ENCODE measurements at places on chromosomes 13 and 19.
A peak's percentile ranks its signal among the peaks of the same experiment; 100 is the strongest.

DNA sequence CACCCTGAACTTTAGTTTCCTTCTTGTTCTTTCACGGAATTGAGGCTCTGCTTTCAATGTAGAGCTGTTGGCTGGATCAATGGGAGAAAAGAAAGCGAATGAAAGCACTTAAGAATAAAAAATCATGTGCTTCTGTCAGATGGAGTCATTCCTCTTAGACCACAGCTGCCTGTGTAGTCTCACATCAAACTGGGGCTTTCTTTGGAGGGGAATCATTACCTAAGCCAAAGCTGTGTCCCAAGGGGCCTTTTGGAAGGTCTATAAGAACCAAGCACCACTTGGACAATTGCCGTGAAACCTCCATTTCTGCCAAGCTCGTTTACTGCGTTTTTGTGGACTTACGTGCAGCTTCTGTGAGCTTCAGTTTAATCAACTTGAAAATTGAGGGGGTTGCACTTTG is 44.2 kb upstream of the RNF113B start:
- DNase-seq: peak; percentile 71

GRCh38 chr13:20637811-20638210 is 65.7 kb upstream of the IL17D start:
- DNase-seq: no peak

- DNase-seq: no peak
These were observed 8.9 kb downstream of the SPRY2 start for GRCh38 chr13:80331984-80332383.

DNA sequence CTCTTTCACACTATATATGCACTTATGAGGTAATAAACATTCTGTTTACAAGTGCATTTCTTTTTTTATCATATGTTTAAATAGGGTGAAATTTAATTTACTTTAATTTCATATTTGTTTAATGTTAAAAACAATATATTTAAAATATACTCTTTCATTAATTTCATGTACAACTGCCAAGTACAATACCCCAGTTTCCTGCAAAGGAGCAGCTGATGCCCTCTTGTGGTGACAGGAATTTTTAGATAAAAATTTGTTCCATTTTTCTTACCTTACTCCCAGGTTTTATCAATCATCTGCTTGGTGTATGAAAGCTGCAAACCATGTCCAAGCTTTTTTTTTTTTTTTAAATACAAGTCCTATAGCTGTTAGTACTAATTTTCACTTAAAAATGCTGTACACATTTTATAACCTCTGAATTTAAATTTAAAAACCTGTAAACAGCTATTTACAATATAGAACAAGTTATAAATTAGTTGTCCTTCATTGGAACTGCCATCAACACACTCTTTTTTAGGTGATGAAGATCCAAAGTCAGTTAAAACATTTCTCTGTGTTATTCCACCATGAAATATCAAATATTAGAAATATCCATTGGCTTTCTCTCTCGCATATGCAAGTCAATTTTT is 4.9 kb downstream of the PCDH20 start:
- peak; percentile 12 for DNase-seq

DNA sequence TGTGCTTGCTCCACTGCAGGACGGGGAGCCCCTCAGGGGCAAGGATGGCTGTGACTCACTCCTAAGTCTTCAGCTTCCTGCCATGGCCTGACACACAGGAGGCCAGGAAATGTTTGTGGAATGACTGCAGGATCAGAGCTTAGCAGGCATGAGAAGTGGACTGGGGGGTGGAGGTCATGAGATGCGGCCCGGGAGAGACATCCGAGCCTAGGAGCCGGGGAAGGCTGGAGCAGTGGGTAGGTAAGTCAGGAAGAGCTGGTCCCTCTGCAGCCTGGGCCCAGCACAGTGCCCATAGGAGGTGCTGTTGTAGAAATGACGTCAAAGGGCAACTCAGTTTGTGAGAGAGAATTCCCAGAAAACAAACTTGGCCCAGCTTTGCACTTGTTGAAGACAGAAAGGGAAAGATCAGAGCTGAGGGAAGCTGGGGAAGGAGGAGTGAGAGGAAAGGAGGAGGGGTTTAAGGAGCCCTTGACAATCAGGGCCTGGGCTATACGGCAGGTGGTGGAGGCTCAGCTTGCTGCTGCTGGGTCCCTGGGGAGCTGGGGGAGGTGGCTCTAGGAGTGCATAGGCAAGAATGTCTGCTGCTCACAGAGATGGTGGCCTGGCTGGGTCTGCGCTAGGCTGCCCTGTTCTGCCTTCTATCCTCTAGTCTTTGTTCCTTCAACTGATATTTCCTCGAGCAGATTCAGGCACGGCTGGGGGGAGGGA is 18.5 kb downstream of the POU2F2 start:
- peak; percentile 98 for DNase-seq

- no peak for DNase-seq
These were observed 142.4 kb downstream of the MYCBP2 start for GRCh38 chr13:77184455-77184854.

- DNase-seq: no peak
These were observed 226.4 kb downstream of the PCDH17 start for GRCh38 chr13:57857945-57858344.

GRCh38 chr13:49395878-49396380 is 47.9 kb downstream of the CAB39L start:
- no peak for DNase-seq

- no peak for DNase-seq
These were observed 11.5 kb downstream of the IGSF23 start for GRCh38 chr19:44624840-44625354.

DNA sequence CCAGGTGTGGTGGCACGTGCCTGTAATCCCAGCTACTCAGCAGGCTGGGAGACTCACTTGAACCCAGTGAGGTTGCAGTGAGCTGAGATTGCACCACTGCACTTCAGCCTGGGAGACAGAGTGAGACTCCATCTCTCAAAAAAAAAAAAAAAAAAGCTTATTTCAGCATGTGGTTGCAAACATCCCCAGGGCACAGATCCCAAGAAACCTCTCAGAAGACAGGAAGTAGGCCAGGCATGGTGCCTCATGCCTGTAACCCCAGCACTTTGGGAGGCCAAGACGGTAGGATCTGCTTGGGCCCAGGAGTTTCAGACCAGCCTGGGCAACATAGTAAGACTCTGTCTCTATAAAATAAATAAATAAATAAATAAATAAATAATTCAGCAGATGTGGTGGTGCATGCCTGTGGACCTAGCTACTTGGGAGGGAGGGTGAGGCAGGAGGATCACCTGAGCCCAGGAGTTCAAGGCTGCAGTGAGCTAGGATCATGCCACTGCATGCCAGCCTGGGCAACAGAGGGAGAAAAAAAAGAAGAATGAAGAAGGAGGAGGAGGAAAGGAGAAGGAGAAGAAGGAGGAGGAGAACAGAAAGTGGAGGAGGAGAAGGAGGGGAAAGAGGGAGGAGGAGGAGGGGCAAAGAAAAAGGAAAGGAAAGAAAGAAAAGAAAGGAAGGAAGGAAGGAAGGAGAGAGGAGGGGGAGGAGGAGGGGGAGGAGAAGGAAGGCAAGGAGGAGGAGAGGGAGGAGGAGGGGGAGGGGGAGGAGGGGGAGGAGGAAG is 4.3 kb upstream of the LRRC8E start:
- peak; percentile 47 for DNase-seq

All from fibroblast of mammary gland (primary cell).